Hindlimb muscle (tissue), 1 donor: ENCODE measurements at places on chromosomes 5 and 9.

GRCh38 chr5:133048993-133049725, 2.7 kb upstream of the HSPA4 start:
- DNase-seq = no peak

GRCh38 chr5:151665613-151666012, 21.1 kb downstream of the SPARC start:
- no peak for DNase-seq

DNA sequence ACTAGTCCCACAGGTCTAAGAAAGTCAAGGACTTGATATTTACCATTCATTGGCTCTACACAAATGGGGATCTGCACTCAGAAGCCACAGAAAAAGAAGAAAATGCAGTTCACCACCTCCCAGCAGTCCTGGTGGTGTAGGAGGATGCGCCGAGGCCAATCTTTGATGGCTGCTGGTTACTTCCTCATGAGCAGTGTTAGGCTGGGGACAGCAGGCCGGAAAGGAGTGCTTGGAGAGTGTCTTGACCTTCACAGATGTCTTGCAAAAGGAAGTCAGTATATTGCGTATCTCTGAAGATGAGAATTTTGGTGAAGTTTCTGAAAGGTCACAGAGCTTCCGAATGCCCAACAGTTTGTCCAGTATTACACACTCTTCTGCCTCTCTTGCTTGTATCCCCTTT, 597.0 kb downstream of the EBF1 start:
- DNase-seq = no peak

GRCh38 chr5:78127875-78128274, 166.6 kb downstream of the AP3B1 start:
- DNase-seq = no peak
